ENCODE measurements at places on chromosomes 4 and X. TPM values are rescaled to one million over a fixed set of nuclear protein-coding genes. Genes with fewer than 3 reads are reported as not detected.

ABCD1 gene
- total RNA-seq = 16.1 TPM

ASMTL gene
- 20.8 TPM for total RNA-seq

TLR1 gene
- 15.7 TPM for total RNA-seq

TMEM47 gene
- 71.5 TPM for total RNA-seq

FBXL5 gene
- total RNA-seq = 257 TPM

MND1 gene
- 2.4 TPM for total RNA-seq

MAGEA11 gene
- total RNA-seq = not detected

DMRTC1B gene
- total RNA-seq = not detected

TLR2 gene
- total RNA-seq = 16.9 TPM

STAP1 gene
- total RNA-seq = not detected

SPP1 gene
- 30.4 TPM for total RNA-seq

NXF3 gene
- 1.2 TPM for total RNA-seq

NWD2 gene
- total RNA-seq = 0.33 TPM

WNK3 gene
- 1.9 TPM for total RNA-seq

TRIM60 gene
- total RNA-seq = not detected

BMPR1B gene
- 1.7 TPM for total RNA-seq

KLHL4 gene
- 0.81 TPM for total RNA-seq

EVC2 gene
- total RNA-seq = 8.6 TPM

ELF4 gene
- 5.0 TPM for total RNA-seq

SRP72 gene
- 45.9 TPM for total RNA-seq

TNMD gene
- total RNA-seq = not detected

HS3ST1 gene
- total RNA-seq = 1.6 TPM

TEX11 gene
- total RNA-seq = not detected

MAGEC1 gene
- total RNA-seq = not detected

NLGN4X gene
- total RNA-seq = 3.3 TPM

PCDH7 gene
- 187 TPM for total RNA-seq

JCHAIN gene
- total RNA-seq = 1.4 TPM

METTL14 gene
- total RNA-seq = 37.1 TPM

ARHGAP36 gene
- total RNA-seq = not detected

IL9R gene
- 0.16 TPM for total RNA-seq

ATP1B4 gene
- not detected for total RNA-seq

MAGEA12 gene
- total RNA-seq = not detected

All from sigmoid colon (tissue), 7 donors.